AG09309 (cell line): ENCODE measurements at places on chromosomes 6 and 20.
A peak's percentile ranks its signal among the peaks of the same experiment; 100 is the strongest.

DNA sequence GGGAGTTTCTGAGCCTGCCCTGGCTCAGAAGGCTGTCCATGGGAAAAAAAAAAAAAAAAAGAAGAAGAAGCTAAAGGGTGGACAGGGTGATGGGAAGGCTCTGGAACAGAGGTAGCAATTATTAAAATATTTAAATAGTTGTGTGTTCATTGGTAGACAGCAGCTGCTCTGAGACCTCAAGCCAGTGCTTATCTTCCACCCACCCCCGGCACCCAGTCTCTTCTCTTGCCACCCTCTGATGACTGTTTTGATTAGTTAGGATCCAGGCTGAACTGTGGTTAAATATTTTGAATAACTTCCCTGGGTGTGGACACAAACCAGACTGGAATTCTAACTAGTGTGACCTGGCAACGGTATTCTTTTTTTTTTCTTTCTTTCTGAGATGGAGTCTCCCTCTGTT lies 16.9 kb upstream of the SRSF3 start:
- peak; percentile 90 for DNase-seq

DNA sequence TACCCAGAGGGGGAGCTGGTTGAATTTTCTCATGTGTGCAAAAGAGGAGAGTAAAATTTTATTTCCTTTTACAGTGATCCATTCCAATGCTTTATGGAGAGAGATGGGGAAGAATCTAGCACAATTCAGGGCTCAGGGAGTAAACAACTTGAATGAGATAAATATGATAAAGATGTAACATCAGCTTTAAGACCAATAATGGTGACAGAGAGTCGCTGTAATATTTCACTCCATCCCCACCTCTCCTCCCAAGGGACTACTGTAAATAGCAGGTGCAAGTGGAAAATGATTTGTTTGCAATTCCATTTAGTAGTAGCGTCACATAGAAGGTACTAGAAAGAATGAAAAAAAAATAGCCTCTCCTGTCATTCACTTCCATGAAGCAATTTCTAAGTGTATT lies 4.8 kb downstream of the CRISP3 start:
- no peak for DNase-seq

GRCh38 chr6:21070620-21071019 lies 522.9 kb upstream of the SOX4 start:
- no peak for DNase-seq

- peak; percentile 91 for DNase-seq
Observed at GRCh38 chr6:129490521-129491255, 219.3 kb downstream of the ARHGAP18 start.

DNA sequence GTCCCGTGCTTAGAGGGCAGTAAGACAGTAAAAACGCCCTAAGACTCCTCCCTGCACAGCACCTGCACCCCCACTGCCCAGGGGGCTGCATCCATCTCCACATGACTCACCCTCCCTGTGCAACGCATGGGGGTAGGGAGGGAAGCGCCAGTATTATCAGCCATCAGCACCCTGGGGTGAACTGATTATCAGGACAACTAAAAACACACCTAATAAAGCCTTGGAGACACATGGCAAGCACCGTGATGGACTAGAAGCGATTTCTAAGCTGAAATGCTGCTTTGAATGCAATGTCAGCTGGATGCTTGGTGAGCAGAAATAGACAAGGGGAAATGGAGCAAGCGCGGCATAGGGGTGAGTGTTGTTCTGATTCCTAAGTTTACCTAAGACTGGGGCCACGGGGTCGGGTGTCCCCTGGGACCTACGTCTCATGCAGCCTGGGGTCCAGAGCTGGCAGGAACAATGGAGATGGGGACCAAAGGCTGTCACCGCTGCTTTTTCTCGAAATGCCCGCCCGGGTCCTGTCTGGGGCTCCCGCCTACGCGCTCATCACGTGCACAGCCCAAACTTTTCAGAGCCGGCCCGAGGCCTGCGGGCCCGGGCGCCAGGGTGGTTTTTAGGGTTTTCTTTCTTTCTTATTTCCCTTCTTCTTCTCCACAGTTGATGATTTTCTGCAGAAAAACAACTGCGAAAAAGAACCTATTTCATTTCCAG lies 702 bp upstream of the TNFAIP3 start:
- DNase-seq, result no peak

GRCh38 chr6:148999929-149000468 lies 253.2 kb downstream of the UST start:
- DNase-seq, result no peak

GRCh38 chr6:32968867-32969684 lies 682 bp downstream of the BRD2 start:
- no peak for DNase-seq

GRCh38 chr20:46077642-46078305 lies 12.0 kb downstream of the NCOA5 start:
- DNase-seq, result no peak

DNA sequence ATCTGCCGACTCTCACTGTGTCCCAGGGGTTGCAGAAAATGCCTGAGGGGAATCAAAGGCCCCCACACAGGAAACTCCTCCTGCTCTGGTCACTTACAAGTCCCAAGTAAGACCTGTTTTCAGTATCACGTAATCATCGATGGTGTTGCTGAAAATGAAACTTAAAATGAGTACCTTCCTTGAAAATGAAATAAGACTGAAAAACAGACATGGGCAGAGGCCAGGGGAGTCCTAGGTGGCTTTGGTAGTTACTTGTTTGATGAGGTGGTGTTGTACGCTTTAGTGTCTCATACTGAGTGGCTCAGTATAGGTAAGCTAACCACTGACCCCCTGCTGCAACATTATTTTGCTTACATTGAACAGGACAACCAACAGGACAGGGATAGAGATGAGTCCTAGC lies 43.0 kb upstream of the SYNCRIP start:
- DNase-seq, result no peak

DNA sequence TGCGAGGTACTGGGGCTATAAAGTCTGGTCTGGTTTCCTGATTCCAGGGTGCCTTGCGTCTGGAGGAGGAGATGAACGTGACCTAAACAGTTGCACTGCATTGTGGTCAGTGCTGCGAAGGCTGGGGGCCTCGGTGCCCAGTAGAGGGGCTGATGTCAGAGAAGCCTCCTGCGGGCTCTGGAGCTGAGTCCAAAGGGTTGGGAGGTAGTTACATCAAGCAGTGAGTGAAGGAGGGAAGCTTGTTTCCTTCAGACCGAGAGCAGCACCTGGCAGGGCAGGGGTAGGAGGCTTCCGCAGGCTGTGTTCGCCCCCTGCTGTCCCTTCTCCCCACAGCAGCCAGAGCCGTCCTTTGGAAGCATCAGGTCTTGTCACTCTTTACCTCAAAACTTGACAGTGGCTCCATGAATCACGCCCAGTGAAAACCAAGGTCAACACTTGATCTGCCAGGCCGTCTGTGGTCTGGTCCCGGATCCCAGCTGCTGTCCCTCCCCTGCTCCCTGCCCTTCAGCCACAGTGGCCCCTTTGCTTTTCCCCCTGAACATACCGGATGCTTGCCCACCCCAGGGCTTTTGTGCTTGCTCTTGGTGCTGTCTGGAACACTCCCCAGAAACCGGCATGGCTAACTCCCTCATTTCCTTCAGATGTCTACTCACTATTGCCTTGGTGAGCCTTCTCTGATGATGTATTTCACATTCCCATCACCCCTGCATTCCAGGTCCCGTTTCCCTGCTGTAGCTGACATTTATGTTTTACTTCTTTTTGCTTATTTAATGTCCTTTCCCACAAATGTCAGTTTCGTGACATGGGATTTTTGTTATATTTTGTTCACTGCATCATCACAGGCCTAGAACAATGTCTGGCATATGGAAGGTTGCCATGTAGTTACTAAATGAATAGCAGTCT lies 7.0 kb downstream of the DYNLRB1 start:
- DNase-seq, result peak; percentile 42

- no peak for DNase-seq
Observed at GRCh38 chr6:30480536-30481156, 8.7 kb upstream of the HLA-E start.

GRCh38 chr6:148472171-148473105 lies 129.8 kb downstream of the SASH1 start:
- DNase-seq, result no peak

DNA sequence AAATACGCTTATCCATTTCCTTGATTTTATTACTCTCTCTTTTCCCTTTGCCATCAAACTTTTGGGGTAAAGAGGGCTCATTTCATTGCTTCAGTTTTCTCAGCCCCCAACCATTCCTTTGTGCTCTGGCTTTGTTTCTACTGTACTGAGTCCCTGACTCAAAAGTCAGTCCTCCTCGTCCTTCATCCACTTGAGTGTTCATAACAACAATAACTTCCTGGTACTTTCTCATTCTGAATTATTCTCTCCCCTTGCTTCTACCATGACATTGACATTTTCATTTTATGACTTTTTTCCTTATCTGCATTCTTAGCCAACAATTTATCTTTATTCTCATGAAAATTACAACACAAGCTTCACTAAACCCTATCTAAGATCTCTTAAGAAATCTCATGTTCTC lies 911 bp downstream of the ENPP3 start:
- DNase-seq, result no peak

- DNase-seq, result no peak
Observed at GRCh38 chr6:10719296-10719963, 3.4 kb upstream of the TMEM14C start.

DNA sequence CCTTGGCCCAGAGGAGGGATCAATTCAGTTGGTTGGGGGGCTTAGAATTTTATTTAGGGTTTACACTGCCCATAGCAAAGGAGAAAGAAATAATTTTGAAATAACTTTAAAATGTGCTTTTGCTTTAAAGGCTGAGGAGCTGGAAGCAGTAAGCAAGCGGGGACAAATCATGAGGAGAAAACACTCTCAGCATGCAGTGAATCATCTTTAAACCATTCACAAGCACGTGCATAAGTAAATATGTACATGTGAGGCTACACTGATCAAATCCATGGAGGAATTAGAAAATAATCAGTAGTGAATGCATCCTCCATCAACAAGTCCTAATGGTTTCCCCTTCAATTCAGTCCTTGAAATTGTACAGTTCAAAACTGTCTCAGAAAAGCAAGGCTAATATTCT lies 181.0 kb downstream of the MTFR2 start:
- no peak for DNase-seq

DNA sequence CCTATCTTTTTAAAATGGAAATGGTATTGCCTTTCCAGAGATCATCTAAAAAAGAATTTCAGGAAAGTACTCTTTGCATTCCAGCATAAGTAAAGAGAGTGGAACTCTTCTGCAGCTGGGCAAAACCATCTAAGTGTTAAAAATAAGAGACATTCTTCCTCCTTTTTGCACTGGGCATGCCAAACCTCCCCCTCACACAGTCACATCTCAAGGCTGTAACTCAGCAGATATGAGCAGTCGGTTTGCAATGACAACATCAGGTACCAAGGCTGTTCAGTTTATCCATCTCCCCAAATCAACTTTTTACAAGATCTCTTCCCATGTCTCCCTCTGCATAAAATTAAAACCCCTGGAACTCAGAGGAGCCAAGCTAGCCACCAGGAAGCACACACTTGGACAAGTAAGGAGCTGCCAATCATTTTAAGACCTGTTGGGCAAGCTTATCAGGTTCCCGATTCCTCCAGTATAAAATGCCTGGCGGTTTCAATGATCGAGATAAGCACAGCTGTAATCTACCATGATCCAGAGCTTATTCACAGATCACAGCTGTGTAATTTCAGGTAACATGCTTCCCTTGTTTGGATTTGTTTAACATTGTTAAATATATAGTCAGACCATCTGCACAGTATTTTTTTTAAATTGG lies 23.2 kb downstream of the ID4 start:
- no peak for DNase-seq

- no peak for DNase-seq
Observed at GRCh38 chr20:43765916-43766315, 39.1 kb upstream of the GTSF1L start.

DNA sequence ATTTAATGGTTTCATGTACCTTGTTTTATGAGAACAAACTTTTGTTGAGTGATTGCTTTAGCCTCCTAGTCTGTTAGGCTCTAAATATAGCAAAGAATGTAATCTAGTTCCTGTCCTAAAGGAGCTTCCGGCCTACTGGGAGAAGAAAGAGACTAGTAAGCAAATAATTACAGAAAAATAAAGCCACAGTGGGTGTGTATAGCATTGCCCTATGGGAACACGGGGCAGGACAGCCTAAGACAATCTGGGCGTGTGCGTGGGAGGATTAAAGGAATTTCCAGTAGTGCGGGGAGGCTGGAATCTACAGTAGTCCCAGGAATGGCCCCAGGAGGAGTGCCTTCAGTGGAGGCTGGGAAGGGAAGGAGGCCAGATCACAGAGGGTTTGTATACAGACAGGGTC lies 98.1 kb upstream of the AKAP12 start:
- DNase-seq, result no peak

DNA sequence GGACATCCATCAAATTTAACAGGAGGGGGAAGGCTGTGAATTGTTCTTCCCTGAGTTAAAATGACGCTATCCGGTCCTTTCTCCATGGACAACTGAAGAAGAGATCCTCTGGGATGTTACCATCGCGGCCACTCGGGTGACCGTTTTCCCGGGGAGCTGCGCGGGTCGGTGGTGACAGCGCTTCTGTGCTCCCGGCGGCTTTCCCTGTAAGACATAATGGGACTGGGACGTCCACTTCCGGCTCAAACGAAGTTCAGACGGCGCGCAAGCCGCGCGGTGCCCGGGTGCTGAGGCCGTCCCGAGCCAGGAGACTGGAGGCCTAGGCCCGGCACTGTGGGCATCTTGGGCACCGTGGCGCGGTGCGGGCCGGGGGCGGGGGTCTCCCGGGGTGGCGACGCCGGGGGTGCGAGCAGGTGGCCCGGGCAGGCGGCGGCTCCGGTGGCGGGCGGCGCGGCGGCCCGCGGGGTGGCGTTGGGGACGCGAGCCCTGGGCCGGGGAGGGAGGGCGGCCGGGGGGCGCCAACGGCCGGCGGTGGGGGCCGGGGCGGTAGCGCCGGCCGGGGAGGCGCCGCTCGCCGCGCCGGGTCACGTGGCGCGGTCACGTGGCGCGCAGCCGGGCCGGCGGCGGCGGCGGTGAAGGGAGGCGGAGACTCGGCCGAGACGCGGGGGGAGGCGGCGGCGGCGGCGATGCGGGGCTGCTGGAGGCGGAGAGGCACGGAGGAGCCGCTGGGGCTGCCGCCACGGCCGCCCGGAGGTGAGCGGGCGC lies 63.6 kb downstream of the GTF2H5 start:
- no peak for DNase-seq
